ENCODE measurements at places on chromosomes 6 and 20. TPM values are rescaled to one million over a fixed set of nuclear protein-coding genes. Genes with fewer than 3 reads are reported as not detected.

GRCh38 chr6:126914172-126914571, 204.3 kb upstream of the RSPO3 start:
- no peak for DNase-seq

GRCh38 chr6:21091411-21091810, 502.1 kb upstream of the SOX4 start:
- DNase-seq, result no peak

GRCh38 chr6:96702626-96703025, 134.7 kb downstream of the GPR63 start:
- DNase-seq, result no peak

GRCh38 chr6:25652007-25652515, at the start of gene SCGN:
TSS of gene SCGN (plus strand) at chr6:25652215. CDS start at chr6:25652404, 189 bp downstream.
- DNase-seq, result peak; percentile 67

- peak; percentile 51 for DNase-seq
Measured at GRCh38 chr6:13536796-13537526, 37.4 kb upstream of the SIRT5 start.

DNA sequence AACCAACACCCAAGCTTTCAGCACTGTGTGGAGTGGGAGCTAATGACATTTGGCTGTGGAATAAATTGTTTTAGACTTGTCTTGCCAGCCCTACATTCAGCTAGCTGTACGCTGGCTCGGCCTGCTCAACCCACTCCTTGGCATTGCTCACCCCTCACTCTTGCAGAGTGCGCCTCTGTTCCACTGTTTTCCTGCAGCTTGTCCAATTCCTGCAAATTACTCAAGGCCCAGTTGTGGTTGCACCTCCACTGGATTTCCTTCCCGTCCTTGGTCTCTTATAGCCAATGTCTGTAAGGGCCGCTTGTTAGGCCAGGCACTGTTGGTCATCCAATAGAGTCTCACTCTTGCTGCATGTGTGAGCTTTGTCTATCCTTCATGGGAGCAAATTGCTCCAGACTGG, 289.2 kb upstream of the RNF24 start:
- DNase-seq, result no peak

DNA sequence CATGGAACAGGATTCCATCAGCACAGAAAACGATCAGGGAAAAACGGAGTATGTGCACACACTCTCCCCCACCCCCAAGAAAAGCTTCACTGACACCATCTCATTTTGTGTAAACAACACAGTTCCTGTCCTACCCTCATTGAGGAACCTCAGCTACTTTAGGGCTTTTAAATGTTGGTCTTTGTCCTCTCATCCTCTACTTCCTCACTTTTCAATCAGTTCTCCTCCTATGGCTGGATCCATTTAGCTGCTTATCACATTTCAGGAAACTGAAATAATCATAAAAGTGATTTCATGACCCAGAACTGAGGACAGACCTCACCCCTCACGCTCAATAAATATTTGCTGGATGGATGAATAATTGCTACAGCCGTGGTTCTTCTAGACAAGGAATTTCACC, 33.1 kb upstream of the PNRC1 start:
- no peak for DNase-seq

DNA sequence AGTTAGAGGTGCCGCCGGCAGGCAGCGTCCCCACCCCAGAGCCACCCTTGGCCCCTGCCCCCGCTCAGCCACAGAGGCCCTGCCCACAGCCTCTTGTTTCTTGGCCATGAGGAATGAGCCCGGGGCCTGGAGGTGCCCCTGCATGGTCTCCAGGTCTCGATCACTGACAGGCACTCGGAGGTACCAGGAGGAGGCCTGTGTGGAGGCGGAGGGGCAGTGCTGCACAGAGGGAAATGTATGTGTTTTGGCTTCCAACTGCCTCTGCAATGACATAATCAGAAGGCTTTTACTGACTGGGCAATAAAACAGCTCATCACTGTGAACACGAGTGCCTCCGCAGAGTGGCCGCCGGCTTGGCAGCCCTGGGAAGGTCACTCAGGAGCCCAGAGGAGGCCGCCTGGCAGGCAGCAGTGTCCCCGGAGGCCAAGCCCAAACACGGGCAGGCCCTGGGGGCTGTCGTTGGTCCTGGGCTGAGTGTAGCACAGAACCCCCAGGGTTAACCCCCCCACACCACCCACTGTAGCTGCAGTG, 61.1 kb upstream of the GATA5 start:
- DNase-seq, result peak; percentile 43

DNA sequence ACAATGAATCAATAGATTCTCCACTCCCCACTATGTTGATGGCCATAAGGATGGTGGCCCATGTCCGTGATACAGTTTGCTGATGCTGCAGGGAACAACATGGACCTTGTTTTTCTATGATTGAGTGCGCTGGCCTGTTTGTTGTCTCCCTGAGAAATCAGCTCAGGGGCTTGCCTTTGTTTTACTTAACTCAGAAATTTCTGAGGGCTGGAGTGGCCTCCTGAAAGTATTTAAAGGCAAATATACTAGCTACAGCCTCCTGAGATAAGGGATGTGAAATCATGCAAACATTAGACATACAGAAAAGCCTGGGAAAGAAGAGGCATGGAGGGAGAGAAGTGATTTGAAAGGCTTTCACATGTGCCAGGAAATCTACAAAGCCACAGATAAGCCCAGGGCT, 170.3 kb upstream of the FLRT3 start:
- DNase-seq, result peak; percentile 11

- peak; percentile 48 for DNase-seq
Measured at GRCh38 chr20:35833241-35833640, 61.4 kb downstream of the PHF20 start.

DNA sequence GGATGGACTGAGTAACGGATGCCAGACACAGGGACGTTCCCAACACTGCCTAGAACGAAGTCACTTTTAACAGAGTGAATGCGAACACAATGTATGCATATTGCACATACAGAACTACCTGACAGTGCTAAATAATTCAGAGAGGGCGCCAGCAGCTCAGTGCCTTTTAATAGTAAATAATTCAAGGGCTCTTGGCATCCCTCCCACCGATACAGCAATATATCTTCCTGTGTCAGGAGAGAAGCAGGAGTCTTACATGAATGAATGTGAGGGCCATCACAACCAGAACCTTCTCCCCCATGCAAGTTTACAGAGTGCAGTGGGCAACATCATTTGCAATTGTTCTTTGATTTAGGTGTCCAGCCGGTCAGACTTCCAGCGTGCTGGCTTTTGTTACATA, 88.4 kb upstream of the KCNG1 start:
- no peak for DNase-seq

- DNase-seq, result peak; percentile 86
Measured at GRCh38 chr6:33410711-33411631, at the start of gene PHF1. TSS of gene PHF1 (plus strand) at chr6:33411014. CDS start at chr6:33412264, 1,250 bp downstream.

GRCh38 chr6:144181639-144182038, 31.3 kb downstream of the STX11 start:
- no peak for DNase-seq

DNA sequence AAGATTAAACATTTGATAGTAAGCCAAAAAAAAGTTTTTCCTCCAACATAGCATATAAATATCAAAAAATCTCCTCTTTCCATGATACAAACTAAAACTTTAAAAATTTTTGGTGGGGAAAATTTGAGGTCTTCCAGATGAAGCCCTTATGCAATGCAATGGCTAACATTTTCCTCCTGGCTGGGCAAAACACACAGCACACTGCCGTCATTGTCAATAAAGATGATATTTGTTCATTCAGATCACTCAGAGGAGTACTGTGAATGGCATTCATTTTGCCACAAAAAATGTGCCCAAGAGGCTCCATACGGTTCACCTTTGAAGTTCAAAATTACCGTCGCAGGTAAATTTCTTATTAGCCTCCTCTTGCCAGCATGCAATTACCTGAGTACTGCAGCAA, 33.9 kb upstream of the FBXO9 start:
- no peak for DNase-seq

The EPM2A gene
- total RNA-seq, result 7.7 TPM

The ATP6V1G2 gene
- total RNA-seq, result 1.3 TPM

The COX4I2 gene
- total RNA-seq, result not detected

The EFCAB8 gene
- 0.32 TPM for total RNA-seq

The CDYL gene
- total RNA-seq, result 38.7 TPM

The MTHFD1L gene
- total RNA-seq, result 43.2 TPM
